Epithelial cell of prostate (primary cell): ENCODE measurements at places on chromosomes 16 and 17.

GRCh38 chr17:77875881-77876509, 82.5 kb upstream of the TNRC6C start:
- no peak for DNase-seq

DNA sequence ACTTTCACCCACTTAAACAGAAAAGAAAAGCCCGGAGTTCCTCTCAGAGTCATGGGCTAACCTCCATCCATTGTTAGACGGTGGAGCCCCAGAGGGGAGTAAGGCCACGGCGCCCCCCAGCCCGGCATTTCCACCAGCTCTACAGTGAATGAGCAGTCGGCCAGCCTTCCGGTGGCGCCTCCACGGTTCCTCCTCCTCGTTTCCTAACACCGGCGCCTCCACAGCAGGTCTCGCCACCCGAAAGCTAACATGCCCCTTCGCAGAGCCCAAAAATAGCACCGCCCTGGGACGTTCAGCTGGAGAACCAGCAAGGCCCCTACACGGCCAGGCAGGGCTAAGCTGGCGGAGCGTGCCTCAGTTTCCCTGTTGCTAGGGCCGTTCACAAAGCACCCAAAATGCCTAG, 858 bp downstream of the MMD start:
- DNase-seq = no peak

GRCh38 chr17:43774304-43775250, 4.2 kb downstream of the DUSP3 start:
- DNase-seq = no peak

GRCh38 chr17:71412803-71413202, 708.0 kb upstream of the SOX9 start:
- peak; percentile 98 for DNase-seq

- no peak for DNase-seq
These were observed 33.2 kb upstream of the C17orf78 start for GRCh38 chr17:37342589-37342988.

GRCh38 chr17:21304091-21304490, 19.6 kb downstream of the MAP2K3 start:
- DNase-seq = no peak

DNA sequence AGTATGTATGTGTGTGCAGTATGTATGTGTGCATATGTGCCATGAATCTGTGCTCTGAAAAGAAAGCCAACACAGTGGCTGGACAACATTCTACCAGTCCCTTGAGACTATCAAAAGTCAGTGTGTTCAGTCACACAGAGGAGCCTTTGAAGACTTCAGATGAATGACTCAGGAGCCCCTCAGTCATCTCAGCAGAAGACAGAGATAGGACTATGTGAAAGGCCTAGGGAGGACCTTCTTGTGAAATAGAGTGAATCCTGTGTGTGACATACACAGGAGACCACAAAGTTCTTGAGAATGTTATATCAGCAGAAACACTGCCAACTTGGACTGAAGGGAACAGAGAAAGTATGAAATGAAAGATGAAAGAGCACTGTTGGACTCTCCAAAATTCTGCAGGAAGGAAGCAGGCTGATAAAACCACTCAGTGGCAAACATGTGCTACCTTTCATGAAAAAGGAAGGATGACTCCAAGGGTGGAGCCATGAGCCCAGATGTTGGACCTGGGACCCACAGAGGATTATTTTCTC, 108.4 kb downstream of the METRNL start:
- no peak for DNase-seq

GRCh38 chr16:31079342-31079944, 5.2 kb downstream of the ZNF646 start:
- DNase-seq = no peak

DNA sequence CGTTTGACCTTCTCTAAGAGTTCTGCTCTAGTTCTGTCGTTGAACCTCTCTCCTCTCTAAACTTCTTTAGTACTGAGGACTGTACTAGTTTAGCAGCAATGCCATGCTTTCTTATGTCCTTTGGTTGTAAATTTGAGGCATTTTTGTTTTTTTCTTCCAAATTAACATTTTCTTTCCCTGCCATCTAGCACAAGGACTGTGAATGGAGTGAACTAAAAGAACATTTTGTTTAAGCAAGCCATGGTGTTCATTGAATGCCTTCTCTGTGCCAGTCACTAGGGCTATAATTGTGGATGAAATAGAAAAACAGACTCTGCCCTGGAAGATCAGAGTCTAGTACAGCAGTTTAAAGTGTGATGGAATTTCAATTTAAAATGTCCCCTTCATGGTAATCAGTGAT, 137.9 kb downstream of the FTO start:
- no peak for DNase-seq

DNA sequence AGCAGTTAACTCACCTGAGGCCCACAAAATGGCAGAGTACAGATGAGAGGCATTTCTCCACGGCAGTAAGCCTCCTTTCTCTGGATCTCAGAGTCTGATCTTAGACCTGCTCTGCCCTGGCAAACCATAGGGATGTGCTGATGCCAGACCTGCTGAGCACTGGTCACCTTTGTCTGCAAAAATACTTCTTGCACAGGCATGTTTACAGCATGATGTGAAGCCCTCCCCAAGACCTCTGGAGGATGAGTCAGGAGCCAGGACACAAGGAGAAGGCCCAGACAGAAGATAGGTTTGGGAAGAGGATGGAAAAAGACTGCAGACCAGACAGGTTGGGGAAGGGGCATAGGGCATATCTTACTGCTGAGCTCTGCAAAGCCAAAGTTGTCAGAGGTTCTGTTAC, 426.6 kb downstream of the PMP22 start:
- DNase-seq = no peak

DNA sequence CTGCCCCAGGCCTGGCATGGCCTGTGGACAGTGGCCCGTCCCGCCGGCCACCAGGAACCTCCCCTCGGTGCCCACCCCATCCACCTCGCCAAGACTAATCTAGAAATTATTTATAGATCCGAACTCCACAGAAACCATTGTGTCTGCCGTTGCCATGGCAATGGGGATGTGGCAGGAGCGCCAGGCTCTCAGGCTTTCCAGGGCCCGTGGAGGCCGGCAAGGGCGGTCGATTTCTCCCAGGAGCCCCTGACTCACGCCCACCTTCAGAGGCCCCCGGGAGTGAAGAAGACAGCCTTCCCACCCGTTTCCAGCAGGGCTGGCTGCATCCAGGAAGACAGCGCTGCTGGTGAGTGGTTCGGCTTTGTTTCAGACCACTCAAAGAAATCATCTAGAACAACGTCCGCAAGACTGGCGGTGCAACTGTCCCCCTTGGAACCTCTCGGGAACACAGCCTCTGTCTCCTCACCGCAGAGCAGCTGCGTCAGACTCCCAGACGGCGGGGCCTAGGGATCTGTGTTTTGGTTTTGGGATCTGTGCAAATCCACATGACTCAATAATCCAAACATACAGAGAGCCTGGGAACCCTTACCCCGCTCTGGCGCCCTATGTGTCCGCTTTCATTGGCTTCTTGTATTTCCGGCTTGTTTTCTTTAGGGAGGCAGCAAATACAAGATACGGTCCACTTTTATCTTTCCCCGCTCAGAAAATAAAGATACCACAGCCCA, 48.5 kb upstream of the ZCCHC14 start:
- DNase-seq = no peak

GRCh38 chr16:76309639-76310335, 32.6 kb downstream of the CNTNAP4 start:
- no peak for DNase-seq

GRCh38 chr16:16075488-16076422, 126.3 kb downstream of the ABCC1 start:
- DNase-seq = no peak

DNA sequence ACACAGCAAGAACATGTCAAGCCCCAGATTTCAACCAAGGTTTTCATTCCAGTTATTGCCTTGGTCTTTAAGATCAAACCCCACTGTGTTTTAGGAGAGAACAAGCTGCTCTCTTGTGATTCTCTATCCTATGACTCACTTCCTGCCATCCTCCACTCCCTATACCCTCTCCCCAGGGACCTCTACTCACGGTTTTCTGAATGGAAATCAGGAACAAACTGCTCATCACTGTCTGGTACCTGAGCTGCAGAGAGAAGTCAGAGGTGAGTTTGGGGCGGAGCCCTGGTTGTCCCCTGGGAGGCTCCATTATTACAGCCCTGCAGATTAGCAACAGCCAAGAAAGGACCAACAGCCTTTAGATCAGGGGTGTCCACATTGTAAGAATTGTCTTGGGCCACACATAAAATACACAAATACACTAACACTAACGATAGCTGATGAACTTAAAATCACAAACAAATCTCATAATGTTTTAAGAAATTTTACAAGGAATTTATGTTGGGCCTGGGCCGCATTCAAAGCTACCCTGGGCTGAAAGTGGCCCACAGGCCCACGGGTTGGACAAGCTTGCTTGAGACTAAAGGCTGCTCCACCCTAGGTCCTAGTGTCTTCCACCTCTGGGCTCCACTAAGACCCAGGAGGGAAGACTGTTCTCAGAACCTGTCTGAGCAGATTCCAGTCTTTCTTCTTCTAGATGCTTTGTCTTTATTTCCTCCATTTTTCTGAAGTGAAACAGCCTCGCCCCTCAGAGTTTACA, 9.7 kb downstream of the ETV4 start:
- DNase-seq = no peak

GRCh38 chr16:65069766-65070165, 52.1 kb downstream of the CDH11 start:
- no peak for DNase-seq

GRCh38 chr17:27560668-27561067, 70.3 kb upstream of the LGALS9 start:
- DNase-seq = no peak

GRCh38 chr16:46896314-46896968, 12.3 kb downstream of the GPT2 start:
- DNase-seq = no peak

DNA sequence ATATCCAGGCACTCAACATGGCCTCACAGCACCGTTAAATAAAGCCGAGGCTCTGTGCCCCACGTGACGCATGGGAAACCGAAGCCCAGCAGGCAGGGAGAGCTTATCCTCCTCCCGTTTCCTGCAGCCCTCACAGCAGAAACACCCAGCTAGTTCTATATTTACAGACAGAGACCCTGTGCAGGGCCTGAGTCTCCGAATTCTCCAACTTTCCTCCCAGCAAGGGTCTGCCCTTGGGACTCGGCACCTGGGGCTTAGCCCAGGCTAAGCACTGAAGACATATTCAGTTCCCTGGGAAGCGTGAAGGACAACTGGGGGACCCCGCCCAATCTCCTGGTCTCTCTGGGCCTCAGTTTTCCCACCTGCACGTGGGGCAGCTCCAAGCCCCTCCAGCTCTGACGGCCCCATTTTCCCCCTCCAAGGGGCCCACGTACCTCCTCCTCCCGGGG, 29.2 kb downstream of the TRPV3 start:
- no peak for DNase-seq

- DNase-seq = no peak
These were observed 121.8 kb upstream of the IRX5 start for GRCh38 chr16:54808890-54809289.

DNA sequence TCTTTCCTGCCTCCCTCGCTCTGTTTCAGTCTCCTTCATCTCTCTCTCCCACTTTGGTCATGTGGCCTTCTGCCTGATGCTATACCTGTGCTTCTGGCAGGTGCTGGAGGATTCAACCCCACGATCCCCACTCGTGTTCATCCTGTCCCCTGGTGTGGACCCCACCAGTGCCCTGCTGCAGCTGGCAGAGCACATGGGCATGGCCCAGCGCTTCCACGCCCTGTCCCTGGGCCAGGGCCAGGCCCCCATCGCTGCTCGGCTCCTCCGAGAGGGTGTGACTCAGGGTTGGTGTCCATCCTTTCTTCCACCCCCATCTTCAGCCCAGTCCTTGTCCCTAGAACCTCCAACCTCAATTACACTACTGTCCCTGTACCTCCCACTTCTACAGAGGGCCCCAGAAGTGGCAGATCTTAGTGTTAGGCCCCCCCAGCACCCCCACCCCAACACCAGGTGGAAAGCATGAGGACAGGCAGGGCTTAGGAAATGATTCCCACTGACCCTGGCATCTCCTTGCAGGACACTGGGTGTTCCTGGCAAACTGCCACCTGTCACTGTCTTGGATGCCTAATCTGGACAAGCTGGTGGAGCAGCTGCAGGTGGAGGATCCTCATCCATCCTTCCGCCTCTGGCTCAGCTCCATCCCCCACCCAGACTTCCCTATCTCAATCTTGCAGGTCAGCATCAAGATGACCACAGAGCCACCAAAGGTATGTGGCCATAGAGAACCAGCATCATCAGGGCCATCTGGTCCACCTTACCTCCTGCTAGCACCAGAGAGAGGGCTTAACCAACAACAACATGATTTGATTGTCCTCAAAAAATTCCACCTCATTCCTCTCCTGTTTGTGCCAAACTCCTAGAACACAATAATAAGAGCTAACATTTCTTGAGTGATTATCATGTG, 9.7 kb upstream of the KDM6B start:
- no peak for DNase-seq

GRCh38 chr16:51359141-51359955, 208.3 kb upstream of the SALL1 start:
- DNase-seq = no peak

DNA sequence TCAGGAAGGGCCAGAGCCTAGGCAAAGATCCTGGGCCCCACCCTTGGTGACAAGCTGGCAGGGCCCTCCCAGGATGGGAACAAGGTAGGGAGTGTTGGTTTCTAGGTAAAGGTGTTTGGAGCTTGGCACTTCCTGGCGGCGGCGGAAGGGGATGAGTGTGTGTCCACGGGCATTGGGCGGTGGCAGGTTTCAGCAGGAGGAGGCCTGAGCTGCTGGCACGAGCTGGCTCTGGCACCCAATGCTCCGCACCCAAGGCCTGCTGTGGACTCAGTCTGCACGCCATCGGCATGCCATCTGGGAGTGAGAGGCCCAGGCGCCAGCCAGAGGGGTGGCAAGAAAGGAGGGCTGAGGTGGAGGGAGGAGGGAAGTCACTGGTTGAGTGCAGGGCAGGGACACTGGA, 46.9 kb upstream of the TAC4 start:
- peak; percentile 27 for DNase-seq

- no peak for DNase-seq
These were observed 25.9 kb downstream of the LPCAT2 start for GRCh38 chr16:55534756-55535155.

DNA sequence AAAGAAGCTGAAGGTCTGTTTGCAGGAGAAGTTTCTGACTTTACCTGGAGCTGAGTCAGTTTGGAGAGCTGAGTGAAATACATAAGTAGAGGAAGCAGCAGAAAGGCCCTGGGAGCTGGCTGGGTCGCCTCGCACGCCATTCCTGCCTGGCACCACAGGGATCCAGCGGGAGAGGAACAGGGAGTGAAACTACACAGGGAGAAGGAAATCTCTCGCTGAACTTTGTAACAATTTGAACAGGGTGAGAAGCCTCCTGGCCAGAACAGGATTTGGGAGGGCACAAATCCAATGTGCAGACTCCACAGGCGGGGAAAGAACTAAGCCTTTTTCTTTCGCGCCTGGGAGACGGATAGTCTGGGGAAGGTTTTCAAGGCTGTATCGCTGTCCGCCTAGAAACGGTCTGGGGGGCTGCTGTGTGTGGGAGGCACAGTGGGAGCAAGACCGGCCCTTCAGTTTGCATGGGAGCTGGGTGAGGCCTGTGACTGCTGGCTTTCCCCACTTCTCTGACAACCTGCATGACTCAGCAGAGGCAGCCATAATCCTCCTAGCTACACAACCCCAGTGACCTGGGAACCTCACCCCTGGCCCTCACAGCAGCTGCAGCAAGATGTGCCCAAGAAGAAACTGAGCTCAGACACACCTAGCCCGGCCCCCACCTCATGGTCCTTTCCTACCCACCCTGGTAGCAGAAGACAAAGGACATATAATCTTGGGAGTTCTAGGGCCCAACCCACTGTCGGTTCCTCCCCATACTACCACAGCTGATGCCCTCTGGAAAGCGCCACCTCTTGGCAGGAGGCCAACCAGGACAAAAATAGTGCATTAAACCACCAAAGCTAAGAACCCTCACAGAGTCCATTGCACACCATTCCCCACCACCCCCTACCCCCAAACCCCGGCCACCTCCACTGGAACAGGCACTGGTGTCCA, 778.6 kb downstream of the KCNJ2 start:
- no peak for DNase-seq

GRCh38 chr17:33197342-33197741, 95.8 kb downstream of the ASIC2 start:
- no peak for DNase-seq
